ENCODE measurements at places on chromosomes 3 and 15.

DNA sequence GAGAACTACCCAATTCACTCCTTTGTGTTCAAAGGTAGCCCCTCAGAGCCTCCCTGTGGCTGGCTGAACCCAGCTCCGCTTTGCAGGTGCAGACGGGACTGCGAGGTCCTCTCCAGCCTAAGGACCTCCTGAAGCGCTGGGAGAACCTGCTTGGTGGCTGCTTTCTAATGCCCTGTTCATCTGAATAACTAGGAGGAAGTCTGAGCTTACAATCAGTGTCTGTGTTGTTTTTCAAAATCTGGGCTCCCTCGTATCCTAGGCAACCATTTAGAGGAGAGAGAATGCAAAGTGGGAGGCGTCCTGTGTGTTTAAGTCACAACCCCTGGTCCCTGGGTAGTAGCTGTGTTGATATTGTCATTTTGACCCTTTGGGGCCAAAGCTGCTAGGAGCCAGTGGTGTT is 99.9 kb downstream of the GABRG3 start:
- DNase-seq: no peak

DNA sequence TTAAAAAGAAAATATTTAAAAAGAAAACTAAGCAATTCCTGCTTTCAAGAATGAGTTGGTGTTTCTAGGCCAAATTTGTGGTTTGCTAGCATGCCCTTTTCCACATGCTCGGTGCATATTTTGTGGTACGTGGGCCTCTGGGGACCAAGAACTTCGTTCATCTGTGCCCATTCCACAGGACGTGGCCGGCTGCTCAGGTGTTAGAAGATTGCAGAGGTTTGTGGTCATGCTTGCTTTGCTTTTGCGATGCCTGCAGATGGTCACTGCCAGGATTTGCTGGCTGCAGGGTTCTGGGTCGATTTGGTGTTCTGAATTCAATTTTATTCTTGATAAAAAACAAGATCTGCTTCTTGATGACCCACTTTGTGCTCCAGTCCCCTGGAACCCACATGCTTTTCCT is 7.5 kb downstream of the PSTPIP1 start:
- no peak for DNase-seq

GRCh38 chr3:42134867-42135464 is 43.8 kb downstream of the TRAK1 start:
- no peak for DNase-seq

- no peak for DNase-seq
Observed at GRCh38 chr3:102104033-102104432, 254.7 kb downstream of the NFKBIZ start.

DNA sequence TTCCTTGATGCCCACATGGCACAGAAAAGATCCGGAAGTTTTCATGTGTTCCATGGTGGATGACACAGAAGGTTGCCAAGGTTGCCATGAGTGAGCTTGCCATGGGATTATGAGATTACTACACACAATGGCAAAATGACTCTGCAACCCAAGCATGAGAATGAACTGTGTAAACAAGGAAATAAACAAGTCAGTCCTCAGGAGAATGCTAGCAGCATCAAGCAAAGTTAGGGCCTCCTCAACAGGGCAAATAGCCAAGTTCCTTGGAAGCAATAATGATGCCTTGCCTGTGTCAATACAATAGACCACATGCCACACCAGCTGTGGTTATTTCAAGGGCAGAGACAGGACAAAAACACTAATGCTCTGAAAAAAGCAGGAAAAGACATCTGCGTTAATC is 41.8 kb downstream of the AQR start:
- no peak for DNase-seq

DNA sequence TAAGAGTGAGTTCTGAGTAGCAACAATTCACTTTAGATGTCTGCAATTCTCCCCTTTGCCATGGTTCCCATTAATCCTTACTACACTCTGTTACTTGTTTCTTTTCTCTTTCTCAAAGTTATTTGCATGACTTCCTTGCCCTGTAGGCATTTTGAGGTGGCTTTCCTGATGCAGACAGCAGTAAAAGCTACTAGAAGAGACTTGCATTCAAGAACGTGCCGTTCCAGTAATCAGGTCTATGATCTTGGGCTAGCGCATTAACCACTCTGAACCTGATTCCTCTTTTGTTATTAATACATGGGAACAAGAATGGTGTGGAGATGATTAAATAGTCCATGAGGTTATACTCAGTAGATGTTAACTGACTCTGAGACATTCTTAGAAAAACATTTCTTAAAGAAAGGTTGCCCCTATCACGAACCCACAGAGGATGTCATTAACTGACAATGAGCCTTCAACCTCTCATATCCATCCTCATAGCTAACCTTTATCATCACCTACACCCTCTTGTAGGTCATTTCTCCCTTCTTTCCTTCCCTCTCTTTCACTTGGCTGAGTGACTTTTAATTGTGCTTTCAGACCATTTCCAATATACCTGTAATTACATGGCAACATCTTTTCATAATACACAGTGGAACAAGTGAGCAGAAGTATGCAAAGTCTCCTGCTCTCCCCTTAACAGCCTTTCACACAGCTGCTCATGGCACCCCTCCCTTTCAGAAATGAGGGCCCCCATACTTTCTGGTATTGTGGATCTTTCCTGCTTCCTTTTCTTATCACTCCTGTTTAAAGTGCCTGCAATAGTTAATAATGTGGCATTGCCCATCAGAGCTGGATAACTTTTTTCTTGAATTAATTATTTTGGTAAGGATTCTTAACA is 175.9 kb downstream of the CHST2 start:
- DNase-seq: no peak

- no peak for DNase-seq
Observed at GRCh38 chr15:52445954-52446353, 82.7 kb downstream of the MYO5A start.

GRCh38 chr3:149479621-149480325 is 5.3 kb downstream of the TM4SF4 start:
- DNase-seq: no peak

DNA sequence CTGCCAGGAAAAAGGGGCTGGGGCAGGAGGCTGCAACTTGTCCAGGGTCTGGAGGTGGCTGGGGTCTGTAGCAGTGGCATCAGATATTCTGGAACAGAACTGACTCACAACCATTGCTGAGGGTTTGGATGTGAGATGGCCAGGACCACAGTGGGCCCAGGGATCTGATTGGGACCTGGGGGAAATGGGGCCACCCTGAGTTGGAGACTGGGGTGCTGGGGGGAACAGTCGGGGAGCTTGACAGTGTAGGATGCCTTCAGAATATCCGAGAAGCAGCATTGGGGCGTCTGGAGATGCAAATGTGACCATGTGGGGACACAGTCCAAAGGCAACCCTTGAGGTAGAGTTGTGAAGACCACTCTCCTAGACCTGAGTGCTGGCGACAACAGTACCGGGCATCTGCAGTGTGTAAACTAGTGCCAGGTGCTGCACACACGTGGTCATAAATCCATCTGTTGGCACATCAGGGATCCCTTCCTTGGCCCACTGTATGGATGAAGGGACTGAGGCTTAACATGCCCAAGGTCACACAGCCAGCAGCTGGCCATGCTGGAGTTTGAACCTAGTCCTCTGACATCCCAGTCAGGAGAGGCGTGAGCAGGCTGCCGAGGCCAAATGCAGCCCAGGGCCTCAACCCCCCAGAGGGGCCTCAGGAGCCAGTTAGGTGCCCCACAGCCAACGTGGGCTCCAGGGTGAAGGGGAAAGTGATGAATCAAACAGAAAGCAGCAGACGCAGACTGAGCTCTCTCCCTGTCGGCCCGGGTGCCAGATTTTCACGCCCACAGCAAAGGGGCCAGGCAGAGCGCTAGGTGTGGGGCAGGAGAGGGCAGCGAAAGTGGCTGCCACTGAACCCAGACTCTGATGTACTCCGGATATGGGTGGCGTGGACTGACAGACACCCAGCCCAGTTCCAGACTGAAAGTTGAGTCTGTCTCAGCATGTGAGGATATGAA is 18.8 kb downstream of the HEMK1 start:
- DNase-seq: no peak

DNA sequence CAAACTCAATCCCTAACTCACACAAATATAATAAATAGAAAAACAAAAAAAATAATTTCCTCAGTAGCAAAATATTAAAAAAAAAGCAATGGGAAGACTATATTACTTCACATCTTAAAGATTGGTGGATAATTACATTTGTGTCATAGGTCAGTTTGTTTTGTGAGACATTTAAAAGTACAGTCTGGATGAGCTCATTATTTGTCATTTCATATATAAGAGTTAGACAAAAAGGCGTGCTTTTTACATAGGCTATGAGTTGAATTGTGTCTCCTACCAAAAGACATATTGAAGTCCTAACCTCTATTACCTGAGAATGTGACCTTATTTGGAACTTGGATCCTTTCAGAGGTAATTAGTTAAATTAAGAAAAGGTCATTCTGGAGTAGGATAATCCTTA is 710.1 kb upstream of the CBLB start:
- no peak for DNase-seq

- no peak for DNase-seq
Observed at GRCh38 chr3:76700323-76700722, 339.6 kb upstream of the ROBO2 start.

GRCh38 chr3:126512026-126512425 is 5.5 kb downstream of the UROC1 start:
- DNase-seq: no peak

DNA sequence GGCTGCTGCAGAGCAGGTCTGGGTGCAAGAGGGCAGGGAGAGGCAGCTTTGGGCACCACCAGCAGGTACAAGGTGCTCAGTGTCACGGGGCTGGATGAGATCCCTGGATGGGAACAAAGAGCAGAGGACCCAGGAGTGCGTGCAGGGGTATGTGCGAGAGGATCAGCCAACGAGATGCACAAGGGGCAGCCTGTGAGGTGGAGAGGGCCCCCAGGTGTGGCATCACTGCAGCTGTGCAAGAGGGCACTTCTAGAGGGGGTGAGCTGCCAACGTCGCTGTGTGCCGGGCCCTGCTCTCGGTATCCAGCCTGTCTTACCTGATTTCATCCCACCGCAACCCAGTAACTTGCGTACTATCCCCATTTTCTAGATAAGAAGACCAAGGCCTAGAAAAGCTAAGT is 67.3 kb upstream of the SNRPA1 start:
- no peak for DNase-seq

GRCh38 chr15:26294059-26294689 is 431.0 kb upstream of the ATP10A start:
- DNase-seq: no peak

DNA sequence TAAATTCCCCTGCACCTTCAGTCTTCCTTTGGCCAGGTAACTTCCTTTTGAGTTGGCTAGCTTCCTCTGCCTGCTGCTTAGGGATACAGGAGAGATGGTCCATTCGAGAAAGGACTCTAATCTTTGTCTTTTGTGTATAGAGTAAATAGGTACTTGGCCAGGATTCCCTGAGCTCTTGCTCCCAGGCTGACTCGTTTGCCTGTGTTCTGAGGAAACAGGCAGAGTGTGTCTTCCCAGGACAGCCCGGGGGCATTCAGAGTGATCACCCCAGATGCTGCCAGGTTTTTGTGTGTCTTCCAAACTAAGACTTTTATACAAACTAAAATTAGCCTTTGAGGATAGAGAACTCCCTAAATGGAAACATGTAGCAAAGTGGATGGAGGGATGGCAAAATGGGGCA is 39.5 kb downstream of the TMEM108 start:
- no peak for DNase-seq

GRCh38 chr3:65854606-65855304 is 184.0 kb downstream of the MAGI1 start:
- DNase-seq: no peak

GRCh38 chr15:68344600-68344999 is 67.1 kb downstream of the FEM1B start:
- DNase-seq: no peak

DNA sequence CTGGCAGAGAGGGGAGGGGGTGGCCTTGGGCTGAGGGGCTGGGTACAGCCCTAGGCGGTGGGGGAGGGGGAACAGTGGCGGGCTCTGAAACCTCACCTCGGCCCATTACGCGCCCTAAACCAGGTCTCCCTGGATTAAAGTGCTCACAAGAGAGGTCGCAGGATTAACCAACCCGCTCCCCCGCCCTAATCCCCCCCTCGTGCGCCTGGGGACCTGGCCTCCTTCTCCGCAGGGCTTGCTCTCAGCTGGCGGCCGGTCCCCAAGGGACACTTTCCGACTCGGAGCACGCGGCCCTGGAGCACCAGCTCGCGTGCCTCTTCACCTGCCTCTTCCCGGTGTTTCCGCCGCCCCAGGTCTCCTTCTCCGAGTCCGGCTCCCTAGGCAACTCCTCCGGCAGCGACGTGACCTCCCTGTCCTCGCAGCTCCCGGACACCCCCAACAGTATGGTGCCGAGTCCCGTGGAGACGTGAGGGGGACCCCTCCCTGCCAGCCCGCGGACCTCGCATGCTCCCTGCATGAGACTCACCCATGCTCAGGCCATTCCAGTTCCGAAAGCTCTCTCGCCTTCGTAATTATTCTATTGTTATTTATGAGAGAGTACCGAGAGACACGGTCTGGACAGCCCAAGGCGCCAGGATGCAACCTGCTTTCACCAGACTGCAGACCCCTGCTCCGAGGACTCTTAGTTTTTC is 4.9 kb downstream of the ISL2 start:
- DNase-seq: no peak

- no peak for DNase-seq
Observed at GRCh38 chr3:171192176-171192854, 165.8 kb upstream of the SLC2A2 start.

- DNase-seq: no peak
Observed at GRCh38 chr3:56087451-56088053, 380.7 kb downstream of the ERC2 start.

DNA sequence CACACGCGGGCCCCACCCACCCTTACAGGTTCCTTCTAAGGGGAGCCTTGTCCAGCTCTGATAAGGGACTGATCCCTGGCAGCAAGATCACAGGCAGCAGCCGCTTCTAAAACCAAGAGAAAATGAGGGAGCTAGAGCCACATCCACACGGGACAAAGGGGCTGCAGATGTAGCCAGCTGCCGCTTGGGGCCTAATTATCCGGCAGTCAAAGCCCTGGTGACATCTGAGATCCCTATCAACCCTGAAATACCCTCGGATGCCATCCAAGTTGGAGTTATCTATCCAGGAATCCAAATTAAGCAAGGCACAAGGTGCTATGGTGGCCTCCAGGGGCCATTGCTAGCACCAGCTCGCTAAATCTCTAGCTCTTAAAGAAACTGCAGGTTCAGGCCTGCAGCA is 248.3 kb downstream of the VPS13C start:
- DNase-seq: no peak

DNA sequence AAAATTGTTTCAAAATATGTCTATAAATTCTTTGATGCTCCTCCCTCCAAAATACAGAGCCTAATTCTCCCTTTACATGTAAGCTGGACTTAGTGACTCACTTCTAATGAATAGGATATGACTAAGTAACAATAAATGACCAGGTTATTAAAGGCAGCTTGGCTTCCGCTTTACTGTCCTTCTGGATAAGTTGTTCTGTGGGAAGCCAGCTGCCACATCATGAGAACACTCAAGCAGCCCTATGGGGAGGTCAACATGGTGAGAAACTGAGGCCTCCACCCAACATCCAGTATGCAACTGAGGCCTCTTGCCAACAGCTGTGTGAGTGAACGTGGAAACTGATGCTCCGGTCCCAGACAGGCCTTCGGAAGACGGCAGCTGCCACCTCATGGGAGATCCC is 247.3 kb upstream of the CHRM5 start:
- no peak for DNase-seq

GRCh38 chr15:39016706-39017105 is 452.1 kb upstream of the RASGRP1 start:
- no peak for DNase-seq

GRCh38 chr3:81105789-81106488 is 655.5 kb downstream of the GBE1 start:
- no peak for DNase-seq
